Activated CD4-positive, alpha-beta T cell treated with anti-CD3 and anti-CD28 coated beads, Interleukin-2, Interleukin-6, amounts not matched to agents 100 ng/mL and 50 ng/mL, durations not matched to agents 16 hours and 8 hours (primary cell): ENCODE measurements at places on chromosomes 13 and 19.

GRCh38 chr19:40576151-40576584 is 505 bp upstream of the SHKBP1 start:
- no peak for DNase-seq

- DNase-seq: no peak
Observed at GRCh38 chr19:39481229-39481545, 549 bp downstream of the TIMM50 start.

- no peak for DNase-seq
Observed at GRCh38 chr19:51319649-51320279, 8.3 kb downstream of the IGLON5 start.

GRCh38 chr13:68030152-68030809 is 800.1 kb upstream of the PCDH9 start:
- no peak for DNase-seq

- no peak for DNase-seq
Observed at GRCh38 chr19:9850235-9850959, 15.3 kb downstream of the PIN1 start.

- peak; percentile 91 for DNase-seq
Observed at GRCh38 chr19:1074544-1075283, 7.7 kb downstream of the ARHGAP45 start.

- DNase-seq: peak; percentile 92
Observed at GRCh38 chr19:47112166-47112996, 1.2 kb downstream of the ZC3H4 start.

- DNase-seq: no peak
Observed at GRCh38 chr19:13404236-13404635, 102.0 kb downstream of the CACNA1A start.

- no peak for DNase-seq
Observed at GRCh38 chr13:41603917-41604316, 146.6 kb downstream of the RGCC start.

- DNase-seq: no peak
Observed at GRCh38 chr19:32017176-32017953, 328.0 kb upstream of the ZNF507 start.

DNA sequence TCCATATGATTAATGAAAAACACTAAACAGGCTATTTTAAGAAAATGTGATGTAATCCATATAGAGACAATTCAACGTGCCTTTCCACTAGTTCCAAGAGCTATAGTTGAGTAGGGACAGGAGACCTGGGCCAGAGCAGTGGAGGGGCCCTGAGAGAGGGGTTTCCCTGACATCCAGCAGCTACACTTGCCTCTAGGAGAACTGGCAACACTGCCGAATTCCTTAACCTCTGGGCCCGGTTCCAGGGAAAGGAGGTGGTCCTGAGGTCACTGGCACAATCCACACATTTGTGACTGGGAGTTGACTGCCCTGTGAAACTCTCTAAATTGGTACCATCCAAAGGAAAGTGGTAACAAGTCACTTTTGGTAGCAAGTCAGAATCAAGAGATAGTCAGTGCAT is 264.4 kb downstream of the DCLK1 start:
- DNase-seq: no peak

GRCh38 chr13:20738616-20739015 is 35.1 kb downstream of the IL17D start:
- no peak for DNase-seq

GRCh38 chr13:80336370-80336769 is 4.6 kb downstream of the SPRY2 start:
- DNase-seq: no peak

DNA sequence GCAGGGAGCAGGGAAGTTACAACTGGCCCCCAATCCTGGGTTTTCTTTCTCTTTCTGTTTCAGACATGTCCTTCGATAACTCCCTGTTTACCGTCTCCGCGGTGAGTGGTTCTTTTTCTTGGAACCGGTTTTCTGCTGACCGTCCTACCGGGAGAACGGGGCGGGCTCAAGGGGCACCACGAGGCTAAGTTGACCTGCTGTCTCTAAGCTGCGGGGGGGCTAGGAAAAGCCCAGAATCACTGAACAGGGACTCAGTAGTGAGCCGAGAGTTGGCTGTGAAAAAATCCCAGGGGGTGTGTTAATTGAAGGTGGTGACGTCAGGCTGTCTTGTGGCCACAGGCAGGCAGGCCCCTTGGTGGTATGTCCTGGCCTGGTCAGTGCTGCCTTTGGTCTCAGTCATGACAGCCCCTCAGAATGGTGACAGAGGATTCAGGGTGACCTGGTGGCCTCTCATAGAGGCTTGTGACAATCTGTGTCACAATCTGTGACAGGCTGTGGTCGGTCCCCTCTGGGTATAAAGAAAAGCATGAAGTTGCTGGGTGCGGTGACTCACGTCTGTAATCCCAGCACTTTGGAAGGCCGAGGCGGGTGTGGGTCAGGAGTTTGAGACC is 8.1 kb upstream of the CARM1 start:
- no peak for DNase-seq

- DNase-seq: no peak
Observed at GRCh38 chr13:33364192-33364591, 78.6 kb upstream of the STARD13 start.

DNA sequence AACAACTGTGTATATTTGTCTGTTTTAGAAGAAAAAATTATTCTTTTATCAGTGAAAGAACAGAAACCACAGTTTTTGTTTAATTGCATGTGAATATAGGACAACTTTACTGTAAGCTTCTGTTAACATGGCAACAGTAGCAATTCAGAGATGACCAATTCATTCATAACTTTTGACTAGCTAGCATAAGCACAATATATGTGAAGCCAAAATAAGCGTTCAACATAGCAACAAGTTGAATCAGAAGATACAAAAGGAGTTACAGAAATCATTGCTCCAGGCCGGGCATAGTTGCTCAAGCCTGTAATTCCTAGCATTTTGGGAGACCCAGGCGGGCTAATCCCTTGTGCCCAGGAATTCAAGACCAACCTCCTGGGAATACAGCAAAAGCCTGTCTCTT is 197.1 kb upstream of the GPC6 start:
- DNase-seq: no peak

DNA sequence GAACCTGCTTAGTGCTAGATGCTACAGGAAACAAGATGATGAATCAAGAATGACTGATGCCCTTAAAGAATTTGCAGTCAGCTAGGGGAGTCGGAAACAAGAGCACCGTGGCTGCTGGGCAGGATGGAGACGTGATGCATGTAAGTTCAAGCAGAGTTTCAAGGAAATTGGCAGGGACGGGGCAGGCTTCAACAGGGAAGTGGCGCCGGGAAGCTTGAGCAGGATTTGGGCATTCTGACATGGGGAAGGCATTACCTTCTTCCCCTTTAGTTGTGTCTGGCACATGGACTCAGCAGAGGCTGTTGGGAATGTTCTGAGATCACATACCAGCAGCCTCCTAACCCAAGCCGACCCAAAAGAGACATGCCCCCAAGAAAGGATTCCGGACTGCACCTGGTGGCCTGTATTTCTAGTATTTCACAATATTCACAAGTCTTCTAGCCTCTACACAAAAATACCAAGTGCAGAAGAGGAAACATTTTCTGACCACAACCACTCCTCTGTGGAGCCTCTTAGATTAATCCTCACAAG is 138.2 kb downstream of the CRYL1 start:
- DNase-seq: no peak

DNA sequence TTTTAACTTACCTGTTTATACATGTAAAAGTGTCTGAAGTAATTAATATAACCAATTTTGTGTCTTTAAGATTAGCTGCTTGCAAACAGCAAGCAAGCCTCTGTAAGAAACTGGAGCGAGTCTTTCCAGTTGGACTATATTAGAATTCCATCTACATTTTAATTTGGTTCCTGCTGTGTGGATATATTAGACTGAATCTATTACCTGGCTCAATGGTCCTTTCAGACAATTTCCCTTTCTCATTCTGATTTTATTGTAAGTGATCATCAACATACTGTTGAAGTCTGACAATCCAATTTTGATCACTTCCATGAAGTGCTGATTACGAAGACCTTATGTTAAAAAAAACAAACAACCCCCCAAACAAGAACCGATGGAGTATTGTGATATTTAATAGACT is 72.3 kb downstream of the GPC5 start:
- DNase-seq: no peak

- no peak for DNase-seq
Observed at GRCh38 chr19:13297023-13297422, 146.8 kb downstream of the IER2 start.

GRCh38 chr13:33205804-33206221 is 79.7 kb downstream of the STARD13 start:
- peak; percentile 25 for DNase-seq

DNA sequence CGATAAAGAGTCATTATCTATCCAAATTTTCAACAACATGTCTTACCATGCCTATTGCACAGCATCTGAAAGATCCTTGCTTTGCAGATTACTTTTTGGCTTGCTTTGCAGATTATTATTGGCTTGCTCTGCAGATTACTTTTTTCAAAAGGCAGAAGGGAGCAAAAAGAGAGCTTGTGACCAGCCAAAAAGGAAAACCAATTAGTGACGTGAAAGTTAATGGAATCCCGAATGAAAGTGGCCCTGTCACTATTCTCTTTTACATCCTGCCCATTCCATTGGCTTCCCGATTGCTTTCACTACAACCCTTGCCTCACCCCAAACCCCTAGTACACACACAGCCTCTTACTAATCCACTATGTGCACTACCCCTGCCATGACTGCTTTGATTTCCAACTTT is 81.3 kb downstream of the LHFPL6 start:
- DNase-seq: no peak

- DNase-seq: peak; percentile 66
Observed at GRCh38 chr19:13262450-13262849, 112.2 kb downstream of the IER2 start.

- no peak for DNase-seq
Observed at GRCh38 chr13:36839981-36840380, 21.0 kb downstream of the RFXAP start.

DNA sequence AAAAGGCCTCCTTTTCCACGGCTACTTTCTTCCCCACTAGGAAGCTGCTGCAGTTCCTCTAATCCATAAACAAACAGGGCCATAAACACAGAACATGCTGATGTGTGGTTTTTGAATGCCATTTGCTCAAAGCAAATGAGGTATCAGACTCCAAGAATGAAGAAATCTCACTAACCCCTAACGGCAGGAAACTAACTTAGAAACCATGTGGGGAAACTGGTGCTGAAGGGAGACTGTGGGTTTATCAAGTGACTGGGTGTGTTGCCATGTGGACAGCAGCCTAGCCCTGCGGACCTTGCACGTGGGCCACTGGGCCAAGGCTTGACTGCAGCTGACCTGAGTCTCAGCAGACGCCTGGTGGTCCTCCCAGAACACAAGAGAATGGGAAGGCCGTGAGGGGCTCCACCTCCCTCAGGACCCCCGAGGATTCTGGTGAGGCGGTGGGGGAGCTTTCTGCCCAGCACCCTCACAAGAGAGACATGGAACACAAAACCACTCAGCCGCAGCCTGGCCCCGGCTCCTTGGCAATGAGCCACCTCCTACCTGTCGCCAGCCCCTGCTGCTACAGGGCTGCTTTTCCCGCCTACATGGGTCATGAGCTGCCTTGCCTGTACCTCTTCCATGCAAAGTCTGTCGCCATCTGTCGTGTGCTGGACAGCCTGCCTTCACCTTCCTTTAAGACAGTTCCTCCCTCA is 10.6 kb downstream of the SLC15A1 start:
- DNase-seq: no peak

- no peak for DNase-seq
Observed at GRCh38 chr13:89486065-89486464, 1814.9 kb downstream of the SLITRK5 start.

DNA sequence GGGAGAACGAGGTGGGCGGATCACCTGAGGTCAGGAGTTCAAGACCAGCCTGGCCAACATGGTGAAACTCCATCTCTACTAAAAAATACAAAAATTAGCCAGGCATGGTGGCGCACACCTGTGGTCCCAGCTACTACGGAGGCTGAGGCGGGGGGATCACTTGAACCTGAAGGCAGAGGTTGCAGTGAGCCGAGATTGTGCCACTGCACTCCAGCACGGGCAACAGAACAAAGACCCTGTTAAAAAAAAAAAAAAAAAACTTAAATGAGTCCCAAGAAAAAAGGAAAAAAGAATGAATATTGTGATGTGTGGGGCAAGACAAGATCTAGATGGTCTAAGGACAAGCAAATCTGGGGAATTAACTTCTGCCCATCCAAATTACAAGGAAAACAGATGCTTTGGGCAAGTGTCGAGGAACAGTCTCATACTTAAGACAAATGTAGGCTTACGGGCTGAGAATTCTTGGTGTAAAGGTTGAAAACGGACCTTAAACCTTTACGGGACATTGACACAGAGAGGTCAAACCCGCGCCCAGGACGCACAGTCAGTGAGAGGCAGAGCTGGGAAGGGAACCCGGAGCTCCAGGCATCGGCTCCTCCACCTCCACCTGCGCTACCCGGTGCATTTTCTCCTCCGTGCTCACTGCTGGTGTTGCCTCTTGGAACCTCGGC is 656 bp upstream of the ZNF324 start:
- DNase-seq: no peak

DNA sequence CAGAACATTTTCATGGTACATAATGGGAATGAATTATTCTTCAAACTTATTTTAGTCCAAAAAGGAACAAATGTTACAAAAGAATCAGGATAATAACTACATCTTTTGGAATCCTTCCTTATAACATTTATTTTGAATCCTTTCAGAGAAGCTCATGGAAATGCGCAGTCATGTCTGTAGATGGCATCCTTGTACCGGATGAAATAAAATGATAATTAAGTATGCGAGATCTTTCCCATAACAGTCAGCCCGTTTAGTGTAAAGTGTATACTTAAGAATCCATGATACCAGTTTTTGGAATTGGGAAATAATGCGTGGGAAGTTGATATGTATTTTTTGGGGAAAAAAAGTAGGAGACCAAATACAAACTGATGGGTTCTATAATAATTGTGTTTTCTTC is 418.8 kb downstream of the GPC5 start:
- no peak for DNase-seq

DNA sequence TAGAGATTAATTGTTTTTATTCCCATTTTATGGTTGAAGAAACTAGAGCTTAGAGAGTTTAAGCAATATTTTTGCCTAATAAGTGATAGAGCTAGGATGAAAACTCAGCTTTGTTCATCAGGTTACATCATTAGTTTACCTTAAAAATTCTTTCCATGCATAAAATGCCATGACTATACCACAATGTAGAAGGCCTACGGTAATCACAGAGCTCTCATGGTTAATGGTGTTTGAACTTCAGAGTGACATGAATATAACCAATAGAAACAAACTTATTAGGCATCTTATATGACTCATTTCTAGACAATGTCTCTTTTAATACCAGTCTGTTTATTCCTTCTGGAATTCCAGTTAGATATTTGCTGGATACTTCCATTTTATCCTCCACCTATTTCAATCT is 78.5 kb downstream of the FGF9 start:
- DNase-seq: no peak
